Posterior cingulate gyrus (tissue), 11 donors: ENCODE measurements at places on chromosomes 4 and X.

DNA sequence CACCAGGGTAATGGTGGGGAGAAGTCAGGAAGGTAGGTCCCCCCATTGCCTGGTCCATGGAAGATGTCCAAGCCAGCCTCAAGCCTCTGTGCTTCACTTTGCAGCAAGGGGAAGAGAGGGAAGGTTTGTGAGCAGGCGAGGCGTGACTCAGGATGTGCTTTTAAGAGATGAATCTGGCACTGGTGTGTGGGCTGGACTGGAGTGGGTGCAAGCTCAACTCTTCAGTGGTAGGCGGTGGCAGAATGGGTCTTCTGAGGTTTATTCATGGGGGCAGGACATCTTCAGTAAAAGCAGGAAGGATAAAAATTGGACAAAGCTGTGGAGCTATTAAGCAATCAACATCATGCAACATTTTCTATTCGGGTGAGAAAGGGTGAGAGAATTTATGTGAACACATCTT, 19.4 kb downstream of the GPM6B start:
- DNase-seq: no peak

GRCh38 chrX:14235004-14235403, 205.3 kb upstream of the GEMIN8 start:
- no peak for DNase-seq

- DNase-seq: no peak
Measured at GRCh38 chr4:2817701-2818350, 24.9 kb downstream of the SH3BP2 start.

DNA sequence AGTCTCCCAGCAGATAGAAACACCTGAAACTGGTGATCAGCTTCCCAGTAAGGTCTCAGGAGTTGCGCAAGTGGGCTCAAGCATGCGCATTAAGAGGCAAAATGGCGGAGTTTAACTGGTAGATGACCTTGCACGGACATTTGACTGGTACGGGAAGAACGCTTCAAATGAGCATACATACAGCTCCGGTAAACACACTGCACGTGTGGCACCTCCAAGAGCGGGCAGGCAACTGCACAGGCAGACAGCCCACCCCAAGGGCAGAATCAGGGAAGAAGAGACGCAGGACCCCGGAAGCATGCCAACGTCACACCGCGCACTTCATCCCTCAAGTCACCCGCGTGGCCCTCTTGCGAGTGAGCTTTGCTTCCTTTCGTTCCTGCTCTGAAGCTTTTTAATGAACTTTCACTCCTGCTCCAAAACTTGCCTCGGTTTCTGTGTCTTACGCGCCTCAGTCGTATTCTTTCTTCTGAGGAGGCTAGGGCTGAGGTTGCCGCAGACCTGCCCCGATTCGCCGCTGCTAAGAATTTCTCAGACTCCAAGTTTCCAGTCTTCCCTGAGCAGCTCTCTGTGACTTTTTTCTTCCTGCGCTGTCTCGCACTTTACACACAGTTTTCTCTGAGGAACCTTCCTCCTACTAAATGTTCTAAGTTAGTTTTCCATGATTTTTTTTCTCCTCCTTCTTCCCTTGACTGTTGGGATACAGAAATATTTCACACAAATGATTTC, 180.7 kb upstream of the ZFP42 start:
- peak; percentile 49 for DNase-seq

DNA sequence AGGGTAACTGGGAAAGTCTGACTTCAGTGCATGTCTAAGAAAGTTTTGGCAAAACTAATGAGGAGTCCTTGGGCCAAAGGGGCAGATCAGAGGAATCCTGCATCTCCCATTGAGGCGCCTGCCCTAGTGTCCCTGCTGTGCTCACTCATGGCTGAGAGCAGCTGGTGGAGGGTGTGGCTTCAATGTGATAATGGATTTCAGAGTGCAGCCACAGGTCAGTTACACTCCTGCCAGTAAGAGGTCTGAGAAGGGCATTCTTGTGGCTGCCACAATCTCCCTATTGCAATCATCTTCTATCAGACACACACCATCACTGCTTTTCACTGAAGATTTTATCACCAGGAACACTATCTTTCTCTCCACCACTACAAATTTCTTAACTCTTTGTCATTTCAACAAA, 457.1 kb downstream of the MID1IP1 start:
- DNase-seq: no peak

DNA sequence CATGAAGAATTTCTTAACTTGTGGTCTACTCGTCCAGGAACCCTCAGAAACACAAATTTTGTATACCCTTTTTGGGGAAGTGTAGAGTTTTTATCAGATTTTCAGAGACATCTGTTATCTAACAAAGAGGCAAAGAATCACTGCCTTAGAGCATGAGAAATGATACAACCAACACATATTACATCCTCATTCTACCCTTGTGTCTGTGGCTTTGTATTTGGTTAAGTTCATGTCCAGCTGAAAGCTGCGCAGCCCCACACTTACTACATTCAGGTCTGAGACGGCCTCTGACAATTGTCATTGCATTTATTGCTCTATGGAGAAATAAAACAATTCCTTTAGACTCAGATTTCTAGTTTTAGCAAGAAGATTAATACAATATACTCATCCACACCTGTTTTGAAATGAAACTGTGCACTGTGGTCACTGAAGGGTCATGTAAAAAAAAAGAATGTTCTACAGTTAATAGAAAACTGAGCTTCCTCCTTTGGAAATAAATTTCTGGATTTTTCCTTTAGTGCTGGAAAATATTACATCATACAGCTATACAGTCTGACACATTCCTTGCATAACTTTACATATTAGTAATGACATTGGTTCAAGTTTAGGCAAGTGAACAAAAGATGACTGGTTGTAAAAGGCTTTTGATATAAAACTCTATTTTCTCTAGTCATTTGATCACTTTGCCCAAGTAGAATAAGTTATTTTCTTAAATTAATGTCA, 39.8 kb downstream of the GLRB start:
- DNase-seq: no peak

GRCh38 chrX:9730078-9730477, 35.6 kb downstream of the GPR143 start:
- DNase-seq: no peak

DNA sequence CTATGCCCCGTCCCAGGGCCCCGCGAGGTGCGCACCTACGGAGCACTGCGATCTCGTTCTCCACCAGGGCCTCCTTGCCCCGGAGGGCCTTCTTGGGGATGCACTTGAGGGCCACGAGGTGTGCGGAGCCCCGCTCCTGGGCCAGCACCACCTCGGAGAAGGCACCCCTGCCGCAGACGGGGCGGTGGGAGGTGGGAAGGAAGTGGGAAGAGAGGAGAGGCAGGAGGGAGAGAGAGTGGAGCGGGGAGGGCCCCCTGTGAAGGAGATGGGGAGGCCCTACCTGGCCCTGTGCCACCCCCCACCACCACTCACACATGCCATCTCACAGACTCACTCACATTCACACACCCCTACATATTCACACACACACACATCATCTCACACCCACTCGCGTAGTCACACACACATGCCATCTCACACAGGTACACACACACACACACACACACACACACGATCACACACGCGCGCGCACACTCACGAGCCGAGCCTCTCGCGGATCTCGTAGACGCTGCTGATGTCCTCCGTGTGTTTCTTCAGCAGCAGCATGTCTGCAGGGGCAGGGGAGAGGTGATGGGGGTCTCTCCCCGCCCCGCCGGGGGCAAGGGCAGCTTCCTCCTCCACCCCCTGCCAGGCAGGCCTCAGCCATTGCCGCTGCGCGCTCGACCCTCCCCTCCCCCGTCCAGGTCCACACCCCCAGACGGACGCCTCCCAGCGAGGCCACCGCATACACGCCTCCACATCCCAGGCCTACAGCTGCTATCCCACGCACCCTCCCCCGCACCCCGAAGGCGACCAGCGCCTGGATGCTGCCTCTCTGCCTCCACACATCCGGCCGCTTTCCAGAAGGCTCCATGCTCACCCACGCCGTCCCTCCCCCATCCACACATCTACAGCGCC, 834 bp downstream of the PNCK start:
- DNase-seq: no peak

DNA sequence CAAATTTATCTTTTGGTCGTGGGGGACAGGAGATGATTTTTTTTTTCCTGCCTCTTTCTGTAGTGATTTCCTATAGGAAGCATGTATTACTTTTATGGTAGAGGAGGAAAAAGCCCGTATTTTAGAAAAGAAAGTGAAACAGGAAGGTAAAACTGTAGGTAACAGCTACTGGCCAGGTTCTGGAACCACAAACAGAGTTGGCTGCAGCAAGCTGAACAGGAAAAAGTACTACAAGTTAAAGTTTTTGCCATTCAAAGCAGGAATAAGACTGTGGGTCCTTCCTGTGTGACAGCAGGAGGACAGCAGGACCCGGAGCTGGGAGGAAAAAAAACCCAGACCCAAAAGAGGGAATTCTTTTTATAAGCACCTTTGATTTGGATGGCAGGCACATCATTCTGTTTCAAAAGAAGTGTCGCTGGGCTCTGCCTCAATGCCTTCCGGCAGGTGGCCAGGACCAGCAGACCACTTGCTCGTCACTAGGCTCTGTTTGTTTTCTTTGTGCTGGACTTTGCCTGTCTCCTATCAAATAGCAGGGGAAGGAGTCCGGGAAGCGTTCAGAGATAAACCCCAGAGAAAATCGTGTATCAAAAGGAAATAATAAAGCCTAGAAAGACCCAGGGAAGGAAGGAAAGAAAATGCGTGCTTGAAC, 277.9 kb downstream of the ADGRA3 start:
- DNase-seq: no peak
